Stimulated activated CD4-positive, alpha-beta T cell treated with anti-CD3 and anti-CD28 coated beads, Interleukin-1b, Interleukin-23, amount 100 ng/mL, for 1 hour (primary cell): ENCODE measurements at places on chromosomes 5 and 9.

DNA sequence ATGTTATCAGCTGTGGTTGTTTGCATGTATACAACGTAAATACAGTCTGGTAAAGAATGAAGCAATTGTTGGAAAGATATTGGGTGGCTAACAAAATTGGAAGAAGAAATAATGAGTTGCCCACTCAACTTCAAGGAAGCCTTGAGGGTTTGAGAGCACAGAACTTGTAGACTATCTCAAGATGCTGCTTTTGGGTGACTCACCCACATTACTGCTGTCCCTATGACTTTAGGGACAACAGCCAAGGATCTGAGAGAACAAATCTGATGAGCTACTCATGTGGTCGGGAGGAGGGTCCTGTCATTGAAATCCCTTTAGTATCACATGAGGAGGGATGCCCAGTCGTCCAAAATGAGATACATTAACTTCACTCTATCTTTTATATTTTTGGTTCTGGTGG lies 261.8 kb downstream of the GAS1 start:
- no peak for DNase-seq

GRCh38 chr9:12776513-12777055 lies 1.8 kb downstream of the LURAP1L start:
- no peak for DNase-seq

DNA sequence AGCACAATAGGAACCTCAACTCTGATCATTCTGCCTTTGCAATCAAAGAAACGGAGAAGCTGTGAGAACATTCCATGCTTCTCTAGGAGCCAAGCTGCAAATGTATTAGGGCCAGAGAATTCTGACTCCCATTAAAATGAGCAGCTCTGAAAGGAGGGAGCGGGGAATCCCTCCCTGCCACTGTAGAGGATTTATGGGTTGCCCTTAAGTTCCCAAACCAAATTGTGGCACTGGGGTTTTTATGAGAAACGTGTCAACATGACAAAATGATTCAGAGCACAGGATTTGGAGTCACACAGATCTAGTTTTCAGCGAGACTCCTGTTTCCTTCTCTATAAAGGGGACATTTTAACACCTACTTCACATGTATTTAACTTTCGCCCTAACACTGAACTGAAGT lies 1.8 kb downstream of the IL6ST start:
- DNase-seq: no peak

DNA sequence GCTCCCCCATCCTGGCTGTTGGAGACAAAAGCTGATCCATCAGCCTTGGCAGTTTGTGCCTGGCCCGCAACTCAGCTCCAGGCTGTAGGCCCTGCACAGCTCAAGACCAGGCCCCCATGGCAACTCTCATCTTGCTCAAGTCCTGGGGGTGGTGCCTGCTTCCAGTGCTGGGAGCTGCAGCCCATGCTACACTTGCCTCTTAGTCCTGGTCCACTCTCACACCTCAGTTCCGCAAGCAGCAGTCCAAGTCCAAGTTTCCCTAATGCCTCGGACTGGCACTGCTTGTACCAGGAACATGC lies 14.2 kb downstream of the AHRR start:
- DNase-seq: no peak

GRCh38 chr5:151483176-151483575 lies 35.8 kb downstream of the SLC36A1 start:
- DNase-seq: no peak
